ENCODE measurements at places on chromosomes 12 and 14.

- DNase-seq, result no peak
Observed at GRCh38 chr14:30180219-30180618, 252.6 kb upstream of the PRKD1 start.

- DNase-seq, result no peak
Observed at GRCh38 chr12:2417481-2418160, 364.8 kb downstream of the CACNA1C start.

DNA sequence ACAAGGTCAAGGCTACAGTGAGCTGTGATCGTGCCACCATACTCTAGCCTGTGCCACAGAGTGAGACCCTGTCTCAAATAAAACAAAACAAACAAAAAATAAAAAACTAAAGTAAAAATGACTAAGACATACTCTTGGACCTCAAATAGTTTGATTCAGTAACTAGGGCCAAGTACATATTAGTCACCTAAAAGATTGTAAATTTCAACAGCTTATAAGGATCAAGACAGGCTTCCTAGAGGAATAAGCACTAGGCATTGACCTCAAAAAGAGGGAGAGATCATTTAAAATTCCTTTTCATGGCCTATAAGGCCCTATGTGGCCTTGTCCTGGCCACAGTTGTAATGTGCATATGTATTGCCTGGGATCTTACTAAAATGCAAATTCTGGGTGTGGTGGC, 46.0 kb upstream of the CHST11 start:
- DNase-seq, result no peak

- no peak for DNase-seq
Observed at GRCh38 chr14:22888662-22889061, 5.6 kb downstream of the REM2 start.

DNA sequence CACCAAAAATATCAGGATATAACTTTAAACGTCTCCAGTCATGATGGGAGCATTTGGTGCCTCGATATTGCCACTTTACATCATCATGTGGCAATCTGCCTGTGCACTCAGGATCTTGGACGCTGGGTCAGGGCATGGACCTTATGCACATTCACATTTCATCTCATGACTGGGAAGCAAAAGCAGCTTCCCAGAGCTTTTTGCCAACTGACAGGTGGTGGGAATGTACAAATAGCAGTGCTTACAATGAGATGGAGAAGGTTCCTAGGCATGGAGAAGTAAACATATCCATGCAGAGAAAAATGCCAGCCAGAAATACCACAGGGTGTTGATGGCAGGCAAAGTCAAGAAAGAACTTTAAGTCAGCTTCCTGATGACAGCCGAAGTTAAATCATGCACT, 30.3 kb downstream of the EFCAB11 start:
- no peak for DNase-seq

- no peak for DNase-seq
Observed at GRCh38 chr12:100820314-100820713, 25.7 kb downstream of the ANO4 start.

- DNase-seq, result no peak
Observed at GRCh38 chr12:46983393-46983793, 96.0 kb upstream of the PCED1B start.

DNA sequence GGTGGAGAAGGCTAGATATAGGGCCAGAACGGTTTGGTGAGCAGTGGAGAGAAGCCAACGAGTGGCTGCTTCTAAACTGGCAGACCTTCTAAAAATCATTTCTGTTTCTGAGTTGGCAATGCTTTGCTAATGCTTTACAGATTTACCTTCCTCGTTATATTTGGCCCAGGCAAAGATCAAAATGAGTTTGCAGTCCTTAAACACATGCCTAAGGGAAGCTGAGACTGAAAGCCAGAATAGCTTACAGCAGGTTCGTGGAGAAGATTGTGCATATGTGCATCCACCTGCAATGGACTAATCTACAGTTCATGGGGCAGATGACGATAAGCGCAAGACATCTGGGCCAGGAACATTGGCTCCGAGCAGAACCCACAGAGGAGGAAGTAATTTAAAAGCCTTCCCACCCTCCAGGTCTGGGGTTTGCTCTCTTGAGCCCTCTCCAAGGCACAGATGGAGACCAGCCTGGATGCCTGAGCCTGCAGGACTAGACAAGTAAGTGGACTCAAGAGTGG, 99.4 kb downstream of the NINJ2 start:
- no peak for DNase-seq

DNA sequence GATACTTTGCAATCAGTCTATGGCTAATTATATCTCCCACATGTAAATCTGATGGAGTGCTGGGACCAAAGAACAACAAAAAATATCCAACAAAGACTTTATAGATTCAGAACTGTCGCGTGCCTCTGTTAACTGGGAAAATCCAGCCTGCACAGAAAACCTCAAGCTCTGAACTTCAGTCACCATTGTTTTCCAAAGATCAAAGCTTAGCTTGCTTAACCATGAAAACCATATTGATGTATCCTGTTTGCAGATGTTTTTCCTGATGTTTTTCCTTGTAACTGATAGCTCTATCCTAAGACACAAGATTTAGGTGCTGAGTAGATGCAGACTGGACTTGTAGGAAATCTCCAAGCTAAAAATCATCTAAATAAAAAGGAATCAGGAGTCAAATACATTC, 163.7 kb downstream of the GXYLT1 start:
- DNase-seq, result no peak

DNA sequence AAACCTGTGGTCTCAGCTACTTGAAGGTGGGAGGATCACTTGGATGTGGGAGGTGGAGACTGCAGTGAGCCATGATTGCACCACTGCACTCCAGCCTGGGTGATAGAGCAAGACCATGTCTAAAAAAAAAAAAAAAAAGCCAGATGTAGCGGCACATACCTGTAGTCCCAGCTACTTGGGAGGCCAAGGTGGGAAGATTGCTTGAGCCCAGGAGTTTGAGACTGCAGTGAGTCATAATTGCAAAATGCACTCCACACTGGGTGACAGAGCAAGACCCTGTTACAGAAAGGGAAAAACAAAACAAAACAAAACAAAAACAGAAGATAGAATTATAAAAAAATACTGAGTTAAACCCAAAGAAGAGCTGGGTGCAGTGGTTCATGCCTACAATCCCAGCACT, 29.1 kb upstream of the APOF start:
- no peak for DNase-seq

DNA sequence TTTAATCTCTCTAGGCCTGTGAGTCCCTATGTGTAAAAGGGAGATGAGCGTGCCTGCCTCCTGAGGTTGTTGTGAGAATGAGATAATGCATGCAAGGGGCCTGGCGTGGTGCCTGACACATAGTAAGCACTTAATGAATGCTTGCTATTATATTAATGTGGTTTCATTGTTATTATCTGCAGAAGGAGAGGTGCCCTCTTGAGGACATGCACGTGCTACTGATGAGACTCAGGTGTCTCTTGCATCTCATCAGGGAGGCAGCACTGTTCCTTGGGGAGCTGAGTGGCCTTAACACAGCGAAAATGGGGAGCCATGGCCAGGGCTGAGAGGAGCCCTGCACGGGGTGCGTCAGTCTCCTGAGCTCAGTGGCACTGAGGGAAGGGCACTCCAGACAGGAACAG, 29.9 kb upstream of the BCDIN3D start:
- no peak for DNase-seq

GRCh38 chr14:23030936-23031335, 3.8 kb downstream of the PSMB5 start:
- no peak for DNase-seq

- DNase-seq, result no peak
Observed at GRCh38 chr12:86543716-86544115, 287.5 kb upstream of the MGAT4C start.

DNA sequence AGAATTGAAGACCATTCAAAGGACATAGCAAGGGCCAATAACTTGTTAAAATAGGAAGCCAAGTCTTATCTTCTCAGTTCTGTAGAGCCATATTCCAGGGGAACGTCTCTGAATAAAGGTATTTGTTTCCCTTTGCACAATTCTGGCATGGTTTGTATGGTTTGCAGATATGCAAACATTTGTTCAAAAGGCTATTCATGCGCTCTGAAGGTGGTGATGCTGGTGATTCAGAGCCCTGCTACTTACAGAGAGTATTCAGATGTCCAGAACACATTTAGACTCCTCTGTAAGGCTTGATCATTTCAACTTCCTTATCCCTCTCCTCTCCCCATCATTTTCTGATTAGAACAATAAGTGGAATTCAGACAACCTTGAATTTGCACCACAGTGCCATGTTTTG, 35.9 kb downstream of the SLC4A8 start:
- no peak for DNase-seq

GRCh38 chr14:105865904-105866840, 339.8 kb downstream of the TMEM121 start:
- no peak for DNase-seq

GRCh38 chr12:16347391-16348298, at the start of gene MGST1:
TSS of gene MGST1 (plus strand) at chr12:16347645. CDS start at chr12:16354253, 6,608 bp downstream.
- DNase-seq, result no peak

DNA sequence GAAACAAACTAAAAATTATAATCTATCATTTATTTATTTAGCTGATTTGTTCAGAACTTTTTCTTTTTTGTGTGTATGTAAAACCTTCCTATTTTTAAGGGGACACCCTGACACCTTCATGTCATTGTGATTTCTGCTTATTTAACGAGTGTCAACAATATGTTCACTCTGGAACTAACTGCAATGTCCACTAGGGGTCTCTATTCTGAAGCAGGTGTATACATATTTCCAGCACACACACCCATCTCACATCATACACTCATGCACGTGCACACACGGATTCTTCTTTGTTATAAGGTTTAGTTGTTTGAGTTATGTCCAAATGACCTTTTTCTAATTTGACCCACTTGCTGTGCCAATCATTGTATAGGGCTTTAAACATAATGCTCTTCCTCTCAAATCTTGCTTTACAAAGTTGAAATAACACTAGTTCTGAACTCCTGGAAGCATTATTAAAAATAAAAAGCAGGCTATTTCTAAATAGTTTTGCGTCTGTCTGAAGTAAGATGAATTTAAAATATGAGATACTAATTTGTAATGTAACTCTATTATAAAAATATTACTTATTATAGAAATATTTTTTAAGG, 15.5 kb downstream of the E2F7 start:
- no peak for DNase-seq

- DNase-seq, result no peak
Observed at GRCh38 chr12:113120670-113121370, 14.7 kb downstream of the RASAL1 start.

GRCh38 chr12:8950702-8951478, 1.4 kb upstream of the M6PR start:
- no peak for DNase-seq

GRCh38 chr12:81257947-81258551, 180.2 kb downstream of the ACSS3 start:
- peak; percentile 29 for DNase-seq

DNA sequence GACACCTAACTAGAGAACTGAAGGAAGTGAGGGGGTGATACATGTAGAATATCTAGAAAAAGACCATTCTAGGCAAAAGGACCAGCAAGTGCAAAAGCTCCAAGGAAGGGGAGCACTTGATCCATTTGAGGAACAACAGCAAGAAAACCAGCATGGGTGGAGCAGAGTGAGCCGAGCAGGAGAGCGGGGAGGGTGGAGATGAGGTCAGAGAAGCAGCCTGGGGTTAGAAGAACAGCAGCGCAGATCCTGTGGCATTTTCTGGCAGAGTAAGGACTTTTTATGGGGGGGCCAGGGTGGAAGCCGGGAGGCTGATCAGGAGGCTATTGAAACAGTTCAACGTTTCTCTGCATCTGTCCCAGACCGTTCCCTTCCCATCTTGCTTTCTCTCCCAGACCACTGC, 24.5 kb upstream of the TMCC3 start:
- DNase-seq, result no peak

DNA sequence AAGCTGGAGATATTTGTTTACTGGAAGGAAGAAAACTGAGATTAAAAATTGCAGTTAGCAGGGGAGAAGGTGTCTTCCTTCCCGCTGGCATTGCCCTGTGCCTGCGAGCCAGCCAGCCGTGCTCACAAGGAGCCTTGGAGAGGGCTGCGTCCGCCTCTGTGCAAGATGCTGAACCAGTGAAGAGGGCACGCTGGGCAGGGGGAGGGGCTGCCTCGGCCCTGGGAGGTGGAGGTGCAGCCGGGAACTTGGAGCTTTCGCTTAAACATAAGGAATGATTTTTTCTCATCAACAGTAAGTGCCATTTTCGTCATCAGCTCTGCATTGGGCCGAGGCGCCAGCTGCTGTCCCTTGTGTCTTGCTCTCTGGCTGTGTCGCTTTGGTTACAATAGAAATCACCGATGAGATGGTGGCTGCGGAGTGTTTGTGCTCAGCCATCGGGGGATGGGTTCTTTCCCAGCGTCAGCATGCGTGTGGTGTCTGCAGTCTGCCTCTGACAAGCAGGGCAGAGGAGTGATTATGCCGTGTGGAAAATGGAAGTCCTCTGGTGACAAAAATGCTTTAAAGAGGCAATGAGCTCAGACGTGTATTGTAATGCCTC, 97.3 kb downstream of the ESR2 start:
- no peak for DNase-seq

- DNase-seq, result no peak
Observed at GRCh38 chr12:98823012-98823411, 177.9 kb downstream of the APAF1 start.

- DNase-seq, result peak; percentile 26
Observed at GRCh38 chr14:91154851-91155625, 41.2 kb downstream of the DGLUCY start.

- DNase-seq, result no peak
Observed at GRCh38 chr12:43396671-43397070, 155.3 kb downstream of the ADAMTS20 start.

DNA sequence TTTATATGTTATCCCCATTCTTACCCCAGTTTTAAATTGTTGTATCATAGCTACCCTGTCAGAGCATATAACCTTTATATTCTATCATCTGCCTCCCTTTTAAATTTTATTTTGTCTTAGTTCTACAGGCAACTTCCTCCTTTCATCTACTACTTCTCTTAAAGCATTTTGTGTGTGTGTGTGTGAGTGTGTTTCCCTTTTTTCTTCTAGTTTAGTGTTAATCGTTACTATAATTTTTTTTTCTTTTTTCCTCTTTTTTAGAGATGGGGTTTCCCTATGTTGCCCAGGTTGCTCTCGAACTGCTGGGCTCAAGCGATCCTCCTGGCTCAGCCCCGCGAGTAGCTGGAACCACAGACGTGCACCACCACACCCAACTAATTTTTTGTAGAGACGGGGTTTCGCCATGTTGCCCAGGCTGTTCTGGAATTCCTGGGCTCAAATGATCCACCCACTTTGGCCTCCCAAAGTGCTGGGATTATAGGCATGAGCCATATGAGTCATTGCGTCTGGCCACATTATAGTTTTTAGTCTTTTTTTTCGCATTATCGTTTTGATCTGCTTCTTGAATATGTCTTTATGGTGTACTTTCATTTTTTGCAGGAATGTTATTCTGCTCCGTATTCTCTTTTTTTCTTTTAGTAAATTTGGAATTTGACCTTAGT, 33.1 kb upstream of the FBXO34 start:
- no peak for DNase-seq
